Brain microvascular endothelial cell (primary cell): ENCODE measurements at places on chromosomes 1 and 21.

GRCh38 chr1:215022204-215022603 lies 60.3 kb upstream of the KCNK2 start:
- no peak for DNase-seq

DNA sequence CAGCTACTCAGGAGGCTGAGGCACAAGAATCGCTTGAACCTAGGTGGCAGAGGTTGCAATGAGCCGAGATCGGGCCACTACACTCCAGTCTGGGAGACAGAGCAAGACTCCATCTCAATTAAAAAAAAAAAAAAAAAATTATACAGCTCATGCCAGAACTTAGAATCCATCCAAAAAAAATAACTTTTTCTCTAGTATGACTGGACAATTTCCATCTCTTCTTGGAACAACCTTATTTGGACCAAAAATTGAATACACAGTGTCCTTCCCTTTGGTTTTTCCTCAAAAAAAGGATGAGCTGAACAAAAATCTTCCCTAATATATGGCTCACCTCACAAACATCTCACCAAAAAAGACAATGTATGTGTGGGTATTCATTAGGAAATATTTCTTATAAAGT lies 73.7 kb downstream of the TOR3A start:
- DNase-seq, result no peak

DNA sequence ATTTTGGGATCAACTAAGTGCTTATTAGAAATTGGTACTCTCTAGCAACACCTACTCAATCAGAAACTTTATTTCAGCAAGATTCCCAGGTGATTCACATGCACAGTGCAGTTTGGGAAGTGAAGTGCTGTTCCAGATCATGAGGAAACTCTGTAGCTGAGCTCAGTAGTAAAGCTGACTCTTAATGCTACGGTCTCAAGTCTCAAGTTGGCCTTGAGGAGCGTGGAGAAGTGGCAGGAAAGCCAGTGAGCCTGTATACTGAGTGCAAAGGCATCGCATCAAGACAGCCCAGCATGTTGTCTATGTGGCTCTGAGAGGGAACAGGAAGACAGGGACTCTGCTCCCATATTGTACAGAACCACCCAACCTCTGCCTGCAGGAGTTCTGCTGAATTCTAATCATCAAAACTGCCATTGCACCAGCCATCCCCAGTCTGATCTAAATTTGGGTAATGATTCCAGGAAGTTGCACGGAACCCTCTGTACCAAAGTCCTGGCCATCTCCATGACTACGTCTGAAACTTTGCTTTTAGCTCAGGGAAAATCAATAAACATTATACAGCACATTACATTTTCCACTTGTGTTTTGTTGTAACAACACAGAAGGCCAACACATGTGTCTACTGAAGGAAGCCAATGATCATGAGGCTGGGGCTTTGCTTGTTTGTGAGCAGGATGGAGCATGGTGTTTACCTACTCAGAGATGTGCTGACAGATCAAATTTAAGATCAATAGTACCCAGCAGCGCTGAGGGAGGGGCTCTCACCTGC lies 105.1 kb upstream of the TLR5 start:
- DNase-seq, result no peak

DNA sequence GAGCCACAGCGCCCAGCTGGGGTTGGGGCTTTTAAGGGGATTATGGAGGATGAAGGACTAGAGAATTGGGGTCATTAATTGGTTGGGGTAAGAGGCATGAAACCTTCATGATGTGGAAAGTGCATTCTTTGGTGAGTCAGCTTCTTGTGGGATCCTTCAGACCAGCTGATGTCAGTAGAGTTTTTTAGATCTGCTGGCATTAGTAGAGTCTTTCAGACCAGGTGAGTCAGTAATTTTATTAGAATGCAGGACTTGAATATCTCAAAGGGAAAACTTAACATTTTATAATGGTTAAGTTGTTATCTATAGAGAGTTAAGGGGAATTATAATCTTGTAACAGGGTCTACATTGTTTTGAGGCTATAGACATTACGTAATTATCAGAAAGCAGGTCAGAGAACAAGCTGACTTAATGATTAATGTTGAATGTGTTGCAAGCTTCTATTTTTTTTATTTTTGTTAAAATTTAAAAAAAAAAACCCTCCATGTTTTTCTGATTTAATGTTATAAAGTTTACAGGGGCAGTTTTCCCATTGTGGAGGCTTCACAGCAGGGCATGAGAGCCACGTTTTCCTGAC lies 160.9 kb upstream of the FMN2 start:
- no peak for DNase-seq

DNA sequence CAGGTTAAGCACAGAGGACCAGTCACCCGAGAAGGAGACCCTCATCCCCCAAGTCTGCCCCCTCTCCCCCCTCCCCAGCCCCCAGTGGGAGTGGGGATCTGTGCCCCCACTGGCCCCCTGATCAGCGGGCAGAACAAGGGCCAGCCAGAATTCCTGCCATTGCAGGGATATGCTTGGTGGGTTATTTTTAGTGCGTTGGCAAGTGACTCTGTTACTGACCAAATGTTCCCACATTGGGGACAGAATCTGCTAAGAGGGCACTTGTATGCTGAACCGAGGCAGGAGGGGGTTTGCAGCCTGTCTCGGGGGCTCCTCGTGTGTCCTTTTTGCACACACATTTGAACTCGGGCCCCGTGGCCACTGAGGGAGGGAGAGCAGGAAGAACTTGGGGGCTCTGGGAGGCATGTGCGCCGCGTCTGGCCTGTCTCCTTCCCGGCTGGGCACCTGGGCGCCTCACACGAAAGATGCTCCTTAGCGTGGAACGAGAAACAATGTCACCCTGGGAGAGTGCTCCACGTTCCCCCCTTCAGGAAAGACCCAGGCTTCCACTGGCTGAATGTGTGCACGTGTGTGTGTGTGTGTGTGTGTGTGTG lies 66.4 kb upstream of the CASZ1 start:
- no peak for DNase-seq

GRCh38 chr1:110069404-110070281 lies 829 bp downstream of the ALX3 start:
- DNase-seq, result no peak

DNA sequence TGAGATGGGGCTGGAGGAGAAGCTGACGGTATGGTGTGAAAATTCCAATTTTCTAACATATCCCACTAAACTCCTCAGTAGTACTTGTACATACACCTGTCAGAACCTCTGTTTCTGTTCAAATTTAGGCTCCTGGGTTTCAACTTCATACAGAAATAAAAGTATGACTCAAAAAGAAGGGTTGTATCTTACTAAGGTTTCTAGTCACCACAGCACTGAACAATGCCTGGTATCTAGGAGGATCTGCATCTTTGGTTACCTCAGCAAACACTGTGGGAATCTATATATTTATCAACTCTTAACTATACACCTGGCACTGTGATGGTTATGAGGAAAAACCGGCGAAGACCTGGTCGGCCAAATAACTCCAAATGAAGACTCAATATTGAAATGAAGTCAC lies 13.8 kb downstream of the RBM34 start:
- DNase-seq, result no peak

GRCh38 chr21:19553919-19554615 lies 1150.5 kb upstream of the TMPRSS15 start:
- no peak for DNase-seq

GRCh38 chr1:54934869-54935268 lies 45.6 kb upstream of the TMEM61 start:
- peak; percentile 75 for DNase-seq

GRCh38 chr1:54461731-54462596 lies 55.8 kb upstream of the SSBP3 start:
- no peak for DNase-seq

DNA sequence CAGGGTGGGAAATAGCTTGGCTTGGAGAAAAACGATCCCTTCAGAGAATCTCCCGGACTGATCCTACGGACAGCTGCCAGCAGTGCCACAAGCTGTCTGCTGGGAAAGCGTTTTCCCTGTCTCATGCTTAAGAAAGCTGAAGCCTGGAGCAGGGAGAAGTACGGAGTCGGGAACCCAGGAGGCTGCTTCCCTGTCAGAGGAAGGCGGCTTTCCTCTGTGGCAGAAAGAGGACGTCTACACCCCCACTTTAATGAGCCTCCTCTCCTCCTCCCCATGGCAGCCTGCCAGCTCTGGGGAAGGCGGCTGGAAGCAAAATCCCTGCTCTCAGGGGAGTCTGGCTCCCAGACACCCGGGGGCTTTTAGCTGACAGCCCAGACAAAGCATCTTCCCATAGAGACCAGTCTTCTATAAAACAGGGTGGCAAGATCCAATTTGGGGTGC lies 7.3 kb downstream of the KIF21B start:
- no peak for DNase-seq

GRCh38 chr1:201666102-201666501 lies 127.2 kb downstream of the NAV1 start:
- no peak for DNase-seq

GRCh38 chr1:36203554-36204346 lies 20.5 kb upstream of the THRAP3 start:
- peak; percentile 25 for DNase-seq

DNA sequence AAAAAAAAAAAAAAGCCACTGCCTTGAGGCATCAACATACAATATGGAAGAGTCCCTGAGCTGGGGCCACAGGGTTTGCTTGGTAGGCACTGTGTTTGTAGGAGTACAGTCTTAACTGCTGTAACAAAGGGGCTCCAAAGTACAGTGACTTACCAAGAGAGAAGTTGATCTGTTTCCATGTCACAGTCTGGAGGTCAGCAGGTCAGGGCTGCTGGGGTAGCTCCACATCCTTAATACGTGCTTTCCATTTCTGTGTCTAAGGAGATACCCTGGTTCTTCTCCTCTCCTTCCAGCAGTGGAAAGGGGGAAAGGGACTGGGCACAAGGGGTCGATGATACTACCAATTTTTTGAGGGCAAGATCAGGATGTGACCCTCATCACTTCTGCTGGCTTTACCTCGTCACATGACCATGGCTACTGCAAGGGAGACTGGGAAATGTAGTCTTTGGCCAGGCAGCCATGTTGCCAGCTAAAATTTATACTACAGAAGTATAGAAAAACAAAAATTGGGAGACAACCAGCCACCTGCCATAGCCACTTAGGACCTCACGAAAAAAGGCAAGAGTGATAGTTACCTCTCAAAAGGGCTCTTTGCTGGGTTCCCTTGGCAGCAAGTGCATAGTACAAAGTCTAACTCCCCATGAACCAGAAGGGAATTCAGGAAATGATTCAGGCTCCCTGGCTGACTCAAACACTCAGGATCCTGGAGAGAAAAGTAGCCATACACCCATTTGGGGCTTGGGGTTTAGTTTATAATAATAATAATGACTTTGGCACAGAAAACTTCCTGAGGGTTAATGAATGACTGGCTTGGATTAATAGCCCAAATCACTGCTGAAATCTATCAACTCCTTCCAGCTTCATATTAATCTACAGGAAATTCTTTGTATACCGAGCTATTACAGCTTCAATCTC lies 52.7 kb upstream of the ATP5PO start:
- DNase-seq, result peak; percentile 64

GRCh38 chr1:155175927-155176371 lies 2.3 kb downstream of the TRIM46 start:
- DNase-seq, result no peak

DNA sequence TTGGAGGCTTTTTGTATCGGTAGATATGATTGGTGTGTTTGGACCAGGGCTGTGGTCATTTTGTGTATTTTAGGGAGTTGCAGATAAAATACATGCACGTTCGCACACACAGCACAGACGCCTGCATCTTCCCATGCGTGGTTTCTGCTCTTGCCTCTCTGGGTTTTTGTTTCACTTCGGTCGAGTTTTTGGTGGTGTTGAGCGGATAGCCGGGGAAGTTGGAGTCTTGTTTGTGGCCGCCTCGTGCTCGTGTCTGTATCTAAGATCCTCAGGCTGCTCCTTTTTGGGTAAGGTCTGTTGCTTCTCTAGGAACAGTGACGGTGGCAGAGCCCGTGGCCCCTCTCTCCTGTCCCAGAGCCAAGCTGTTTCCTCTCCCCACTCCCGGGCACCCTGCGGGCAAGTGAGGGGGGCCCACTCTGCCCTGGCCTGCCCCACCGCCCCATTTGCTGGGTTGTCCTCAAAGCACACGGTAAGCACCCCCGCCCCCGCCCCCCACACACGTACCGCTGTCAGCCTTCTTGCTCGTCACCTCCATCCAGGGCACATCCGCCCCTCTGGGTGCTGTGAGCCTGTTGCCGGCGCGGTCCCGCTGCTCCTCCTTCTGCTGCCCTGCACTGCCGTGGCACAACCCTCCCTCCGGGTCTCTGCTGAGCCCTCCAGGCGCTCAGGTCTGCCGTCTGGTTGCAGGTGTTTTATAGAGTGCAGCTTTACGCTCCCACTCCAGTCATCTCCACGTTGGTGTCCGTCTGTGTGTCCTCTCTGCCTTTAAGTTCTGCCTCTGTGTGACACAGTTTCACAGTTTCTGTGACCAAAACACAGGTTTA lies 51.9 kb downstream of the AGPAT3 start:
- DNase-seq, result no peak

- DNase-seq, result peak; percentile 39
These were observed 570 bp upstream of the NPR1 start for GRCh38 chr1:153677718-153678518.

GRCh38 chr1:74317663-74318062 lies 82.5 kb downstream of the TNNI3K start:
- no peak for DNase-seq

DNA sequence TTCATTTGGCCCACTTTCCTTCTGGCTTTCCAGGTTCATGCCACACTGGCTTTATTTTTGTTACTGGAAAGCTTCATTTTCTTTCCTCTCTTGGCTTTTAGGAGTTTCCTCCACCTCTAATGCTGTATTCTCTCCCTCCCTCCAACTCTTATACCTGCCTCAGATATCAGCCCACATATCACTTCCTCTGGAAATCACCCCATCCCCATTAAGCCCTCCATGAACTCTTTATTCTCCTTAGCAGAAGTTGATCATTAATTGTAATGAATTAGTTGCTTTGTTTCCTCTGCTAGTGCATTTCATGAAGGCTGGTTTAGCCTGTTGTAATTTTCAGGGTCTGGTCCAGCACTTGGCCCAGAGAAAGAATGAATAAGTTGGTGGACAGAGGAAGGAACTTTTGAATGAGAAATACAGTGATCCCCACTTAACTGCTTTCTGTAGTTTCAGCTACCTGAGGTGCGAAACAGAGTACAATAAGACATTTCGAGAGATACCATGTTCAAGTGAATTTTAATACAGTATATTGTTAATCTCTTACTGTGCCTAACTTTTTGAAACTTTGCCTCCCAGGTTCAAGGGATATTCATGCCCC lies 1.7 kb downstream of the SOAT1 start:
- no peak for DNase-seq

DNA sequence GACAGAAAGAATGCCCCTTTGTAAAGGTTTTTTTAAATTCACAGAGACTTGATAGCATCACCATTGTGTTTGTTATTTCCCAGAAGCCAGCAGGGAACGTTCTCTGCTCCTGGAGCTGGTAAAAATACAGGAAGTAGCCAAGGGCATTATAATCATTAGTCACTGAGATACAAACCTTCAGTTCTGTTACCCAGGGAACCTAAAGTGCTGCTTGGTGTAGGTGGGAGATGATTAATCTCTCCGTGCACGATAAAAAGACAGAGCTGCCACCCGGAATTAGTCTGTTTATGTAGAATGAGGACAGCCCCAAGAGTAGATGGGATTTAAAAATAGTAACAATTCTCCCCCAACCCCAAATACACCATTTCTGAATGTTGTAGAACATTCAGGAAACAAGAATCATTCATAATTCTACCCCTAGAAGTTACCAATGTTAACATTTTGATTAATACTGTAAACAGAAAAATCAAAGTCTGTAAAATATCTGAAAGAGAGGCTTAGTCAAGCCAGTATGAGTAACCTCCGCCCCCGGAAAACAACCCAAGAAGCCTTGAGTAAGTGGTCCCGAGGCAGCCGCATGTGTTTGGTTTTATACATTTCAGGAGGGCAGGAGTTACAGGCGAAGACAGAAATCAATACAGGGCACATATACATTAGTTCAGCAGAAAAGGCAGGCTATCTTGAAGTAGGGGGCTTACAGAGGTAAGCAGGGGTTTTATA lies 45.3 kb upstream of the CTBS start:
- DNase-seq, result peak; percentile 90
